ENCODE measurements at places on chromosomes 2 and 18. TPM values are rescaled to one million over a fixed set of nuclear protein-coding genes. Genes with fewer than 3 reads are reported as not detected.
A peak's percentile ranks its signal among the peaks of the same experiment; 100 is the strongest.

- no peak for DNase-seq
These were observed 263.2 kb upstream of the RASGRP3 start for GRCh38 chr2:33213244-33213643.

- no peak for DNase-seq
These were observed 40.0 kb upstream of the RNU4ATAC start for GRCh38 chr2:121490584-121491133.

DNA sequence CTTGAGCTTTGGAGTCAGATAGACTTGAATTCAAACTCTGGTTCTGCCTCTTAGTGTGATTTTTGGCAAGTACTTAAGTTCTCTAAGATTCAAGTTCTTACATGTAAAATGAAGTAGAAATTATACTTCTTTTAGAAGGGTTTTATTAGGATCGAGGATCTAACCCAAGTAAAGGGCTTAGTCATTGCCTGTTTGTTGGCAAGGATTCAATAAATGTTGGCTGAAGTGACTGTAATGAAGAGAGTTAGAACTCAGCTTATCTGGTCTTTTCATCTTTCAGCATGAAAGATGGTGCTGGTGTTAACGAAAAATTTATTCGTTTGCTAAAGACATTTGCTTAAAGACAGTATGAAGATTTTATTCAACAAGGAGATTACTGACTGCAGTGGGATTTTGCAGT is 315.9 kb upstream of the THUMPD2 start:
- no peak for DNase-seq

The MEP1B gene
- total RNA-seq, result not detected

GRCh38 chr2:179265082-179265510 is 464 bp upstream of the SESTD1 start:
- DNase-seq, result no peak

The TMEM200C gene
- not detected for total RNA-seq

DNA sequence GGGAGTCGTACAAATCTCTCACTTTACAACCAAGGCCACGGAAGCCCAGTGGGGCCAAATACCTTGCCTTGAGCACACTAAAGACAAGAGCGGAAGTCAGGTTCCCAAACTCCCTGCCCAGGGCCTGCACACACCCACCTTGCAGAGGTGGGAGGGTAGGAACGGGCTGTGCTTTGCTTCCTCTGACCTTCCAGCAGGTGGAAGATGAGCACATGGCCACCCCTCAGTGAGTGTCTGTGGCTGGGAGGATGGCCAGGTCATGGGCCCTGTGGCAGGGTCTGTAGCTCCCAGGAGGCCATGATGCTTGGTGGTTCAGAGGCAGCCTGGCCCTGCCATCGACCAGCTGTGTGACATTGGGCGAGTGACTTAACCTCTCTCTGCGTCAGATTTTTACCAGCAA is 218.2 kb downstream of the ZBTB7C start:
- DNase-seq, result no peak

GRCh38 chr2:44110444-44110843 is 58.2 kb upstream of the PPM1B start:
- DNase-seq, result no peak

DNA sequence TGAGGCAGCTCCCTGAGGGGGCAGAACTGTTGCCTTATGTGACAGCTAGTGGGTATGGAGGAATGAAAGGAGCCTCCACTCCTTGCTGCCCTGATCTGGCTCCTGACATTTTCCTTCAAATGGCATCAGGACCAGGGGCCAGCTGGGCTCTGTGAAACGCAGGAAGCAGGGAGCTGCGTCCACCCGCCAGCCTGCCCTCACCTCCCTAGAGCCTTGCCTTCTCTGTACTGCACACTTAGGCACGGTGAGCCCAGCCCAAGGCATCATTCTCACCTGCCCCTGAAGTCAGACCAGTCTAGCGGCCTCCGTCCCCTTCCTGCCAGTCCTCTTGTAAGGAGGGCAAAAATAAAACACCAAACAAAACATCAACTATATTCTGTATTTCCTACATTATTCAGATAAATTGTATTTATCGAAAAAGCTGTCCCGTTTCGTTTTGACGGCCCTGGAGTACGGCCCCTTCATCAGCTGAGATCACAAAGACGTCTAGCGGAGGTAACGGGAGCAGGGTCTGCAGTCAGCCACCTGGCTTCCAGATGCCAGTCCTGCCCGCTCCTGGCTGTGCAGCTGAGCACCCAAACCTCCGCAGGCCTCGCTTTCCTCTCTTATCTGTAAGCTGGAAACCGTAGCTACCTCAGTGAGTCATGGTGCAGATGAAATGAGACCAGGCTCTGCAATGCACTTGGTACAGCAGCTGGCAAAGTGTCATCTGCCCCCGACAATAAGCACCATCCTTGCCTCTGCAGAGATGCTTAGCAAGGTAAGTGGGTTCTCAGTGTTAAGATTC is 6.9 kb upstream of the CTDP1 start:
- DNase-seq, result no peak

DNA sequence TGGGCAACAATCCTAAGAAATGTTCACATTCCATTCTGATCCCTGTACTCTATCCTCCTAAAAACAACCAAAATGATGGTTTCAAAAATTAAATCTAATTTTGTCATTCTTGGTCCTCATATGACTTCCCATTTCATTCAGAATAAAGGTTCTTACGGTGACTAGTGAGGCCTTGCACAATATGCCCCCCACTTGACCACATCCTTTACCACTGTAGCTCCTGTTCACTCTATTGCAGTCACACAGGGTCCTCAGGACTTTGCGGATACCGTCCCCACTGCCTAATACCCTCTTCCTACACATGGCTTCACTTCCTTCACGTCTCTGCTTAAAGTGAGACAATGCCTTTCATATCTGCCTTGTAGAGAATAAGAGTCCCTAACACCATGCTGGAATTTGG is 1058.7 kb upstream of the KLHL29 start:
- DNase-seq, result no peak

DNA sequence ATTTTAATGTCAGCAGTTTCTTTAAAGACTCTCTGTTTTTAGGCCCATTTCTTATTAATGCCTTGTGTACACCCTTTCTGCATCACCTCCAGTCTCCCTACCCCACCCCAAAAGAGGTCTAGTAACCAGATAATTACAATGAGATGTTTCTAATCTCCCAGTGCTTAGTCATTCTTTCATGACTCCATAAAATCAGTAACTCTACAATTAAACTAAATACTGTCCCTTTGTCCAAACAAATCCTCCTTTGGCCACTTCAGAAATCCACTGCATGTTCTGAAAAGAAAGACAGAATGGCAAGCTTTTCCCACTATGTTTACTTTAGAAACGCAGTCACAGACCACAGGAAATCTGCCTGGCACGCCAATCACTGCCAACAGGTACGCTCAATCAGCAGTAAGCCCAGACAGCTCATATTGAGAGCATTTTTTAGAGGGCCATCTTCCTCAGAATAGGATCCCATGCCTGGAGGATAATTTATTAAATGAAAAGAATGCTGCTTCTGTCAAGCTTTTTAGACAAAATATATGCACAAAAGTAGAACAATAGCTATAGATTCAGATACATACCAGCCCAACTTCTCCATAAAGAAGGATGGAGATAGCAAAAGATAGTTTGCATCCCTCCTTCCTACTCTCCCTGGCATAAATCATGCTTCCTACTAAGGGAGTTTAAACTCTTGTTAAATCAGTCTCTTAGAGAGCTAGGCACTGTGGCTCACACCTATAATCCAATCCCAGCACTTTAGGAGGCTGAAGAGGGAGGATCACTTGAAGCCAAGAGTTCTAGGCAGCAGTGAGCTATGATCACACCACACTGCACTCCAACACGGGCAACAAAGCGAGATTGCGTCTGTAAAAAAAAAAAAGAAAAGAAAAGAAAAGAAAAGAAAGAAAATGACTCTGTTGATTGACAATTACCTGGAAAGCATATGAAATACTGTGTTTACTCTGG is 14.6 kb downstream of the CLASP1 start:
- no peak for DNase-seq

- DNase-seq, result no peak
These were observed 1.2 kb upstream of the SGPP2 start for GRCh38 chr2:222423186-222423585.

GRCh38 chr2:234133004-234133403 is 82.5 kb downstream of the SPP2 start:
- no peak for DNase-seq

DNA sequence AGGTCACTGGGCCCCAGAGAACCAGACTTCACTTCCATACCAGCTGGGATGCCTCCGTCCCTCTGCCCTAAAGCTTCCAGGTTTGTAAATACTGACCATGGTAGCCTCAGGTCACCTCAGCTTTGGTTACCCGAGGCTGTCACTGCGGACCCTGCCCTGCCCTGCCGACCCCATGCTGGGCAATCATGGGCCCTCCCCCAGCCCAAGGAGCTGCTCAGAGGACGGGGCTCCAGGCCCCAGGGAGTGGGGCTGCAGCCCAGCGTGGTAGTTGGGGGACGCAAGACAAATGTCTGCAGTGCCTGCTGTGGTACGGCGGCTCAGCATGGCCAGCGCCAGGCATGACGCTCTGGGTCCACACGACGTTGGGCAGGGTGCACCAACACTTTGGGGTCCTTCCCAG is 25.3 kb downstream of the RAMP1 start:
- no peak for DNase-seq

DNA sequence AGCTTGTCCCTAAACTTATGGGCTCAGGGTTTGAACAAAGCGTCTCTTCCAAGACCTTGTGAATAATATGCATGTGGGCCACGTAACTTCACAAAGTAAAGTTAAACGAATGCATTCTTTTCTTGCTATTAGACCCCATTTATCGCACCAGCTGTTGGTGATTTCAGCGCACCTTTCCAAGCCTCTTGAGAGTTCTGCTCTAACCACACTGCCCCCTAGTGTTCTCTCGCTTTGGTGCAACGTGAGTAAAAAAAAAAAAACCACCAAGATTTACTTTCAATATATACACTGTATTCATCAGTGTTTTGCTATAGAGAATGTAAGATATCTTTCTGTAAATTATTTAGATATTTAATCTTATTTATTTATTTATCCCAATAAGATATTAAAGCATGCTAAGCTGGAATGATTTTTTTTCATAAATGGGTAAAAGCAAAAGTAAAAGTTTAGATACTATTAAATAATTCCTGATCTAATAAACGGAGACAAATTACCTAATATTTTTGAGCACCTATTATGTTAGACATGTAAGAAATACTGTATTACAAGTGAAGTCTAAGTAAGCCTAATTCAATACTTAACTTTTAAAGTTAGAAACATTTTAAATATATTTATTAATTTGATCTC is 459.5 kb downstream of the DLGAP1 start:
- peak; percentile 6 for DNase-seq

- no peak for DNase-seq
These were observed 731.3 kb upstream of the SLC39A10 start for GRCh38 chr2:194925742-194926141.

The C1GALT1C1L gene
- total RNA-seq, result not detected

DNA sequence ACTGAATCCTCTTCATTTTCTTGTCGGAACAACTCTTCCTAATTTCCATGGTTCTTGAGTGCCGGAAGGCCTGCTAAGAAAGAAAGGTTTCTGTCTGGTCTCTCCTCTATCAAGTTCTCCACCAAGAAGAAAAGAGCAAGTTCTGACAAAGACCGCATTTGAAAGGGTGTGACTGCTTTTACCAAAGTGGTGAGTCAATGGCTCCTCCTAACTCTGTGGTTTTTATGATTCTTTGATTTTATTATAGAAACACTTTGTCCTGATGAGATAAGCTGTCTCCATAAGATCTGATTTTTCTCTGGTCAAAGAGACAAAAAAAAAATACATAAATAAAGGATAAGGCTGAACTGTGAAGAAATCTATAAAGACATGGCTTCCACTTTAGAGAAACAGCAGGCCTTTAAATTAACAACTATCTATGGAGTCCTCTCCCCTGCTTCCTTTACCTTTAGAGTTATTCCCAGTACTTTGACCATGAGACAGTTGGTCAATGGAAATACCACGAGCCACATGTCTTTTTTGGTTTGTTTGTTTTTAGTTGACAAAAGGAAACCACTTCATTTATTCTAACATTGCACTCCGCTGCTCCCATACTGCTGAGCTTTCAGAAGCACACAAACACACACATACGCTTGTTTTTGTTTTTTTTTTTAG is 67.7 kb downstream of the REL start:
- no peak for DNase-seq

GRCh38 chr2:102489646-102490045 is 16.6 kb downstream of the SLC9A4 start:
- DNase-seq, result no peak

Measured in T-cell (primary cell).